ENCODE measurements at places on chromosomes 2 and 18. TPM values are rescaled to one million over a fixed set of nuclear protein-coding genes. Genes with fewer than 3 reads are reported as not detected.
A peak's percentile ranks its signal among the peaks of the same experiment; 100 is the strongest.

DNA sequence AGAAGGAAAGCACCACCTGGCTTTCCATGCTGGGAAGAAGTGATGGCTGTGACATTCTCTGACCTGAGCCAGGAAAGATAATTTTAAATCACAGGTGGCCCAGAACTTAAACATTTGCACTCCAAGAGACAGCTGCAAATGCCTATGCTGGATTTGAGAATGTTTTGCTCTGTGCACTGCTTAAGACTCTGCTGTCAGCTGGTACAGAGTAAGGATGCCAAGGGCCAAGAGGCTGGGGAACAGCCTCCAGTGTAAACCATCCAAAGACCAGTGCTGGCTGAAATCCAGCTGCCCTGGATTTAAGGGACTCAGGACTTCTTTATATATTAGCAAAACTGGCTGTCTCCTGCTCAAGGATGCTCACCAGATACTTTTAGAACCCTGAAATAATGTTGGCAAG, 3.9 kb downstream of the HOXD8 start:
- DNase-seq: no peak

GRCh38 chr2:187078297-187078696, 229.3 kb upstream of the ZSWIM2 start:
- DNase-seq: no peak

PLGLB1 gene
- 1.5 TPM for total RNA-seq

DNA sequence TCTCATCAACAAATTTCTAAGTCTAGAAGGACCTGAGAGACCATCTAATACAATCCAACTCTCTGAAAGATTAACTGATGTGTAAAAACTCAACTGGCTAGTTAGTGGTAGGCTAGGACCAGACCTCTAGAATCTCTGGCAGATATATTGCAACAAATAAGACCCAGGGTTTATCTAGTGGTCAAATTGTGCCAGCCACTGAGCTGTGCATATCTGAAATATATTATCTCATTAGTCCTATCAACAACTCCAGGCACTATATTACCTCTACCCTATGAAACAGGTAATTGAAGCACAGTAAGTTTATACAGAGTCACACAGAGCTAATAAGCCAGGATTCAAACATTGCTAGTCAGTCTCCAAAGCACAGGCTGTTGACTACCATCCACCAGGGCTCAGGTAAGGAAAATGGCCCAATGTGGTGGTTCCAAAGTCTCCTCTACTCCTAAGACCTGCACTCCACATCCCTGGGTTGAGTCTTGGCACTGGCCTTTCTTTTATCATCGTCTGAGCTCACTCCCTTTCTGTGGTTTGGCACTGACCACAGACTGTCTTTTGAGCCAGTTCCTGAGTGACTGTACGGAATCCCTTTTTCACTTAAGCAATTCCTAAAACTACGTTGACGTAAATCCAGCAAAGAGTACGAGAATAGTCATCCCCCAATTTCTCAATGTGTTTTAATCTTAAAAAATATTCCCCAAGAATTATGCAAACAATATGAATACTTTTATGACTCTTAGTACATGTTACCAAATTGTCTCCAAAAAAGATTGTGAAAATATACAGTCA, 11.9 kb upstream of the PID1 start:
- DNase-seq: peak; percentile 99

CACNB4 gene
- 4.8 TPM for total RNA-seq

- DNase-seq: no peak
Measured at GRCh38 chr18:68713796-68714195, 1.1 kb downstream of the TMX3 start.

CHRNG gene
- total RNA-seq: not detected

- DNase-seq: no peak
Measured at GRCh38 chr2:15553519-15553918, 7.6 kb downstream of the NBAS start.

GRCh38 chr2:172953970-172954852, 121.4 kb upstream of the MAP3K20 start:
- DNase-seq: no peak

- no peak for DNase-seq
Measured at GRCh38 chr2:113077921-113078320, 10.2 kb downstream of the IL1F10 start.

DNA sequence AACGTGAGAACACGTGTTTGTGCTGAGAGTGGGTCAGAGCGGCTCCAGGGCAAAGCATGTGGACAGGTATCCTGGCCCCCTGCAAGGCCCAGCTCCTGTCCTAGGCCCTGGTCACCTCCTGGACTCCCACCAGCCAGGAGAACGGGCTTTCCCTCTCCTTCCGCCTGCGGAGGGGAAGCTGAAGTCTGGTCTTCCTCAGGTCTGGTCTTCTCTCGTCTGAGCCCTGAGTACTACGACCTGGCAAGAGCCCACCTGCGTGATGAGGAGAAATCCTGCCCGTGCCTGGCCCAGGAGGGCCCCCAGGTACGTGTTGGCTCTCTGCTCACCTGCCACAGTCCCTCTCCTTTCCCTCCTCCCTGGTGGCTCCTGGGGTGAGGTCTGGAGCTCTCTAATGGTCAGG, 963 bp downstream of the GNLY start:
- DNase-seq: no peak

- no peak for DNase-seq
Measured at GRCh38 chr2:118265873-118266455, 177.7 kb downstream of the INSIG2 start.

GRCh38 chr2:4174796-4175195, 471.4 kb downstream of the DCDC2C start:
- DNase-seq: peak; percentile 0

DNA sequence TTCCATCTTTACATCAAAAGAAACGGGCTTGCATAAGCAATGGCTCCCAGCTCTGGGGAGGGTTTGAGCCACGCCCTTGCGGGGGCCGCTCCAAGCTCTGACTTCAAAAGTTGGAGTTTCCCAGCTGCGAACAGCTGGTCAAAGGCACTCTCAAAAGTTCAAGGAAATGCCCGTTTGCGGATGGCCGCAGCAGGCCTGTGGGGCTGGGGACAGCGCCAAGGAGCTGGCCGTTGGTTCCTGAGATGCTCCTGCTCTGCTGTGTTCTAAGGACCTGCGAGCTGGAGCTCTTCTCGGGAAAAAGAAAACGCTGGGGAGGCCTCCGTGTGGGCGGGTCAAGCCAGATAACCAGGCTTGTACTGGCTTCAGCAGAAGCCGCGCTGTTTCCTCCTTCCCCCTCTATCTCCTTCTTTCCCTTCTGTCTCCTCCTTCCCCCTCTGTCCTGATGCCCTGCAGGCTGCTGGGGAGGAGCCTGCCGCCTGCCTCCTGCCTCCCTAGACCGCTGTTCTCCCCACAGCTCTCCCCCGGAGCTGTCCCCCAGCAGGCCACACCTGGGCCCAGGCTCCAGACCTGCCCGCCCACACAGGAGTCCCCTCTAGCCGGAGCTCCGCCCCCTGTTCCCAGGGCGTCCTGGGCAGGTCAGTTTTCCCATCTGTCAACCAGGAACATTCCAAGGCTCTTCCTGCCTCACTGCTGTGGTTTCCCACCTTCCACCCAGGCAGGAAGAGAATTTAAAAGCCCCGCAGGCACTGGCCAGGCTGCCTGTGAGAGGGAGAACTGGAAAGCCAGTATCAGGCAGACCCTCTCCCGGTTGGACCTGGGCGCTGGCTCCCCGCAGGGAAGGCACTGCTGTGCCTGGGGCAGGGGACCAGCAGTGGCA, 14.1 kb downstream of the KLF11 start:
- DNase-seq: peak; percentile 82

ICOS gene
- total RNA-seq: not detected

DNA sequence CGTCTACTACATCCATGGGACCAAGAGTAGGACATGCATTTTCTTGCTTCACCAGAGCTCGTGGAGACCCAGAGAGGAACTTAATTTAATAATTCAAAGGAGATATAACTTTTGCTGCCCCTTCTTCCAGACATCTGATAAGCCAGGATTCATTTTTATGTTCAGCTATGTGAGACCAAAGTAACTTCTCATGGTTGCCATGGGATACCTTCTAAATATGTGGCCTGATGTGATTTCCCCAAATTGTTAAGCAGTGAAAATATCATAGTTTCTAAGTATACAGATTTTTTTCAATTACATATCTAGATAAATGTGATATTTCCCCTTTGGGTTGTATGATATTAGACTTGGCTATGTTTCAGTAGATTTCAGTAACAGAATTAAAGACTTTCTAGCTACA, 185.5 kb upstream of the FN1 start:
- peak; percentile 52 for DNase-seq

UGT1A10 gene
- total RNA-seq: 0.41 TPM

GRCh38 chr2:2787301-2787907, 456.3 kb upstream of the MYT1L start:
- no peak for DNase-seq

DNA sequence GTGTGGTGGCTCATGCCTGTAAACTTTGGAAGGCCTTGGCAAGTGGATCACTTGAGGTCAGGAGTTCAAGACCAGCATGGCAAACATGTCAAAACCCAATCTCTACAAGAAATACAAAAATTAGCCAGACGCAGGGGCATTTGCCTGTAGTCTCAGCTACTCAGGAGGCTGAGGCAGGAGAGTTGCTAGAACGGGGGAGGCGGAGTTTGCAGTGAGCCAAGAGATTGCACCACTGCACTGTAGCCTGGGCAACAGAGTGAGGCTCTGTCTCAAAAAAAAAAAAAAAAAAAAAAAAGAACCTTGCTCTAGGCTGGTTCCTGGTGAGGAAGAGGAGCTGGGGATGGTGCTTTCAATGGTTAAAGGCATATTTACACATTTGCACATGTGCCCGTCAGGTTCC, 129.4 kb downstream of the LYPD6B start:
- no peak for DNase-seq

DNA sequence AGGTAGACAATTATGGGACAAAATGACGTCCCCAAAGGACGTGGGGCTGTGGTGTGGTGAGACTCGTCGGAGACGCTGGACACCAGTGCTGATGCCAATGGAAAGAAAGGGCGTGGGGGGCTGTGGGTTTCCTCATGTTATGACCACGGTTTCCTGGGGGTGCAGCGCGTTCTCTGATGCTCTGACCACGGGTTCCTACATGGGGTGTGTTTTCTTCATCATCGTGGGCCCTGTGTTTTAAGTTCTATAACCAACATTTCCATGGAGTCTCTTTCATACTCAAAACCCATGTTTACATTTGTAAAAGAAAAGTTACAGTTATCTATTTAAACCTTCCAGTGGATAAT, 141.6 kb downstream of the RTP5 start:
- DNase-seq: no peak

- no peak for DNase-seq
Measured at GRCh38 chr2:30670453-30670852, 136.8 kb downstream of the CAPN13 start.

GRCh38 chr2:126527836-126528490, 128.0 kb upstream of the GYPC start:
- peak; percentile 55 for DNase-seq

RNF149 gene
- total RNA-seq: 46.4 TPM

GRCh38 chr2:6788614-6789013, 77.1 kb downstream of the CMPK2 start:
- DNase-seq: no peak

NDUFS1 gene
- 148 TPM for total RNA-seq

- peak; percentile 37 for DNase-seq
Measured at GRCh38 chr2:207825045-207825954, 55.6 kb upstream of the FZD5 start.

DNA sequence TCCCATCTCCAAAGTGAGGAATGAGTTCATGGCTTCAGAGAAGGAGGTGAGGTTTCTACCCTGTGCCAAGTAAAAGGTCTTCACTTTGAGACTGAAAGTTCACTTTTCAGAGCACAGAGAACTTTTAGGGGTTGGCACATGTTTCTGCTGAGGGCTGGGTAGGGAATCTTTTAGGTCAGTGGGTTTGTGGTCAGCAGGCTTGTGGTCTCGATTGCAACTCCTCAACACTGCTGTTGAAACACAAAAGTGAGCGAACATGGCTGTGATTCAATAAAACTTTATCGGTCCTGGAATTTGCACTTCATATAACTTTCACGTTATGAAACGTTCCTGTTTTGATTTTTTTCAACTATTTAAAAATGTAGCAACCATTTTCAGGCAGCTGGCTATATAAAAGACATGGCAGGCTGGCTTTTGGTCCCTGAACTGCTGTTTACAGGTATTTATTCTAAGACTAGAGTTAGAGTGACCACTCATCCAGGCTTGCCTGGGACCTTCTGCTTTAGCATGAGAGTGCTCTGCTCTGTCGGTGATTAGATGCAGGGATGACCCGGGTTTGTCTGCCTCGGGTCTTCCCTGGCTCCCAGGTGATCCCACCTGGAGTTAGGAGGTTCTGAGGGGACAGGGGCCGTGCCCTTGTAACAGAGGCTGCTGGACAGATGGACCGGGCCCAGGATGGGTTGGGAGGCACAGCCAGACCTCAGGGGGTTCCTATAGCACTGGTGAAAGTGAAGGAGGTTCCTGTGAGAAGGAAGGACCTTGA, 62.7 kb upstream of the TAF1B start:
- DNase-seq: no peak

GRCh38 chr18:30920757-30921156, 121.8 kb downstream of the DSC3 start:
- DNase-seq: no peak

GRCh38 chr2:189022492-189022891, 48.3 kb downstream of the COL3A1 start:
- peak; percentile 93 for DNase-seq

WIPF1 gene
- total RNA-seq: 20.5 TPM

- no peak for DNase-seq
Measured at GRCh38 chr18:59877361-59877760, 22.4 kb upstream of the PMAIP1 start.

GRCh38 chr2:44326548-44327264, 34.6 kb downstream of the PREPL start:
- DNase-seq: no peak

- no peak for DNase-seq
Measured at GRCh38 chr2:137229834-137230233, 464.5 kb downstream of the THSD7B start.

- DNase-seq: no peak
Measured at GRCh38 chr2:16123421-16123820, 183.1 kb downstream of the MYCN start.

DNA sequence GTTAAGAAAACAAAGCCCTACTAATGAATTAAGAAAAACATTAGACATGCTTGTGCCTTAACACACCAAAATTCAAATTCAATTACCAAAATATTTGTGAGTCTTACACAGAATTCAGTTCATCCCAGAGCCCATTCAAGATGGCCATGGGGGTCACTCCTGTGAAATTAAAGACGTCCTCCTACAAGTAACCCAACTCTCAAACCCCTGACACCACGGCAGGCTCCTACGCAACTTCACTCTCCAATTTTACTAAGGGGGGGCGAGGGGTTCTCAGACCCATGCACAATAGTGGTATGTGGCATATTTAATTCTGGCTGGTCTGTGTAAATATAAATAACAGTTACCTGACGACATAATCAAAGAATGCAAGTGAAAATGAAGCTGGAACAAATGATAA, 5.0 kb downstream of the ZNF516 start:
- DNase-seq: no peak

Data from fibroblast of the aortic adventitia (primary cell).